ENCODE measurements at places on chromosomes 2 and 18.

GRCh38 chr2:47236503-47237215, 81.6 kb upstream of the STPG4 start:
- no peak for DNase-seq

DNA sequence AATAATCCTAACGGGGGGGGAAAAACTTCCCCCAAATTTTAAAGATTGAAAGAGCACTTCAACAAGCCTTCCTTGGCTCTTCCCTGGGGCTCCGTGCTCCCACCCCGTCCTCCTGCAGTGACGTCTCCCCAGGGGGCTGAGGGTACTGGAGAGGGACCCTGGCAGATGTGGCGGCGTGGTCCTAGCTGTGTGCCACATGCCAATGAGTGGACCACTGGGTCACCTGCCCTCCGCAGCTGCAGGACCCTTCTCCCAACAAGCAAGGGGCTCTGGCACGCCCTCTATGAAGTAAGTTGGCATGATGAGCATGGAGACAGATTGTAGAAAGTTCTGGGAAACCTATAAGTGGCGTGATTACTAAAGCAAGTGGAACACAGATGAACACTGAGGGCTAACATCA, 46.7 kb downstream of the PXDN start:
- DNase-seq: peak; percentile 84

GRCh38 chr2:26485099-26485498, 7.2 kb upstream of the OTOF start:
- no peak for DNase-seq

DNA sequence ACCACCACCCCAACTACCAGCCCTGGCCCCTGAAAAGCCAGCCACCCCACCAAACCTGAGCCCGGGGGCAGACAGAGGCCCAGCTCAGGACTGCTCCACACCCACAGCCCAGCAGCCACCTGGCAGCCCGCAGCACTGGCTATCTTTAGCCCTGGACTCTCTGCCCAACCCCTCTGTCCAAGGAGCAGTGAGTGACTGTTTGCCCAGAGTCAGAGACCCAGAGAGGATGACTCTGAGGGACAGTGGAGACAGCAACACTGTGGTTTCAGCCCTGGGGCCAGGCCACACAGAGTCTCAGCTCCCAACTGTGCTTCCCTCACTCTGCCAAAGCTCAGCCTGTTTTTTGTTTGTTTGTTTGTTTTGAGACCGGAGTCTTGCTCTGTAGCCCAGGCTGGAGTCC, 32.6 kb downstream of the BIN1 start:
- no peak for DNase-seq

- no peak for DNase-seq
Measured at GRCh38 chr18:13125191-13125590, 93.4 kb upstream of the LDLRAD4 start.

- DNase-seq: no peak
Measured at GRCh38 chr2:182358601-182359000, 68.2 kb downstream of the PDE1A start.

- no peak for DNase-seq
Measured at GRCh38 chr2:145909175-145909755, 1389.3 kb upstream of the ZEB2 start.

- no peak for DNase-seq
Measured at GRCh38 chr2:12856934-12857601, 140.3 kb downstream of the TRIB2 start.

DNA sequence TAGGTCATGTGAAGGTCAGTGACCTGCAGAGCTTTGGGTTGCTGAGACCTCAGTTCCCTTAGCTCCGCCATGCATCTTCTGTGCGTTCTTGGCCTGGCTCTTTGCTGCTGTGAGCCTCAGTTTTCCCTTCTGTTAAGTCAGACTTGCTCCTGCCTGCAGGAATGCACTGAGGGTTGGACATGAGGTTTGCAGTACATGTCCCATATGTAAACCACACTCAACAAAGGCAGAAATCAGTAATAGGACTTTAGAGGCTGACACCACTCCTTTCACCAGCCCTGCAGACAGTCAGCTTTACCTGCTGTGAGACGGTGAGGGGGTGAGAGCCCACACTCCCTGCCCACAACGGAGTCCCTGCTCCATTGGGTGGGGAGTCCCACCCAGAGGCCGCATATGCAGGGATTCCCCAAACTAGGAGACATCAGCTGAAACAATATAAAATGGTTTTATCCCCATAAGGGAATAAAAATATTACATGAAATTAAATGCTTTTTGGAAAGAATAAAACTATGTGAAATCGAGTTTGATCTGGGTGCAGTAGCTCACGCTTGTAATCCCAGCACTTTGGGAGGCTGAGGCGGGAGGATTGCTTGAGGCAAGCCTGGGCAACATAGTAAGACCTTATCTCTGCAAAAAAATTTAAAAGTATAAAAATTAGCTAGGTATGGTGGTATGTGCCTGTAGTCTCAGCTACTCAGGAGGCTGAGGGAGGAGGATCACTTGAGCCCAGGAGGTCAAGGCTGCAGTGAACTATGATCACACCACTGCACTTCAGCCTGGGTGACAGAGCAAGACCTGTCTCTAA, 55.1 kb downstream of the MYO7B start:
- peak; percentile 35 for DNase-seq

DNA sequence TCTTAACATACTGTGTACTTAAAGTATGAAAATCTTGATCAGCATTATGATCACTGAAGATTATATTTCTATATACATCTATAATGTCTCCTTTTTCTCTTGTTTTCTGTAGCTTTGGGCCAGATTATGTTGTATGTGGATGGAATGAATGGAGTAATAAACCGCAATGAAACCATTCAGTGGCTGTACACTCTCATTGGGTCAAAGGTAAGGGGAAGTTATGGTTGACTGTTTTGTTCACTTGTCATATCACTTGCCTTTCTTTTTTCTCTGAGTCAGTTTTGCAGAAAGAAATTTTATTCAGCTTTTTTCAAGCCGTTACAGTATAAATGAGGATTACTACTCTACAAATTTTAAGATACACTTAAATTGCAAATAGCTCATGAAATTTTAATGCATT, 252.5 kb downstream of the TPGS2 start:
- no peak for DNase-seq

Measured in mesenteric fat pad (tissue), 1 donor.